ENCODE measurements at places on chromosomes 6 and 20.
A peak's percentile ranks its signal among the peaks of the same experiment; 100 is the strongest.

- no peak for DNase-seq
These were observed 29.5 kb upstream of the ZNF217 start for GRCh38 chr20:53623134-53623453.

- no peak for DNase-seq
These were observed 52.1 kb downstream of the TENT5A start for GRCh38 chr6:81700414-81700813.

GRCh38 chr6:93323630-93324029 lies 95.7 kb downstream of the EPHA7 start:
- DNase-seq: no peak

- peak; percentile 70 for DNase-seq
These were observed 185.8 kb upstream of the TENT5A start for GRCh38 chr6:81938014-81938856.

DNA sequence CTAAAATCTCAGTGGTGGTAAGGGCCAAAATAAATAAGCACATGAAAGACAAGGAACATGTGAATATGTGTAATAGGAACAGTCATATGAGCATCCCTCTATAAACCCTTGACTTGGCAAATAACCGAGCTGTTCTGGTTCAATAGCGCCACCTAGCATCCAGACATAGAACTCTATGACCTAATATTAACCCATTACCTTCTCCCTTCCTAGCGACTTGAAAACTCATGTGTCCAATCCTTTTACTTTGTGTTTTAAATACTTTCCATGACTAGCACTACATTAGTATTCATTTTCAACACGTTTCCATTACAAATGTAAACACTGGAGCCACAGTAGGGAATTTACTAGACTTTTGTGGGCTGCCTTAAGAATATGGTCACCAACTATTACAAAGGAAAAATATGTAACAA lies 279.7 kb downstream of the UST start:
- DNase-seq: no peak

DNA sequence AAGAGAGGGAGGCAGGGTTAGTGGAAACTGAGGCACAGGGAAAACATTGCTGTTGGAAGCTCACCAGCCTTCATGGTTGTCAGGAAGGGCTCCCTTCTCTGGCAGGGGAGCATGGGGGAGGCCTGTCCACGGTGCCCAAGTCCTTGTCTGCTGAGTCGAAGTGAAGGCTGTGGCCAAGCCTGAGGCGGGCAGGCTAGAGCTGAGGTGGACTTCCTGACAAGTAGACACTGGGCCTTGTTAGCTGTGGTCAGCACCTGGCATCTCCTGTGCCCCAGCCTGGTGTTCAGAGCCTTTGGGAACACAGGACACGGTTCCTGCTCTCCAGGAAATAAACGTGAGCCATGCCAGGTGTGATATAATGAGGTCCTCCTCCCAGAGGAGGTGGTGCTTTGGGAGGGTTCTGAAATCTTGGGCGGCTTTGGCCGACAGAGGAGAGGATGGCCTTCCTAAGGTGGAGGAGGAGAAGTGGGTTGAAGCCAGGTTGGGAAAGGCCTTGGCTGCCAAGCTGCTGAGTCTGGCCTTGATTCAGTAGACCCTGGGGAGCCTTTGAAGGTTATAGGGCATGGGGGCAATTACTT lies 138.4 kb upstream of the RNF24 start:
- no peak for DNase-seq

- DNase-seq: no peak
These were observed 268.8 kb downstream of the TMEM242 start for GRCh38 chr6:157054531-157054979.

DNA sequence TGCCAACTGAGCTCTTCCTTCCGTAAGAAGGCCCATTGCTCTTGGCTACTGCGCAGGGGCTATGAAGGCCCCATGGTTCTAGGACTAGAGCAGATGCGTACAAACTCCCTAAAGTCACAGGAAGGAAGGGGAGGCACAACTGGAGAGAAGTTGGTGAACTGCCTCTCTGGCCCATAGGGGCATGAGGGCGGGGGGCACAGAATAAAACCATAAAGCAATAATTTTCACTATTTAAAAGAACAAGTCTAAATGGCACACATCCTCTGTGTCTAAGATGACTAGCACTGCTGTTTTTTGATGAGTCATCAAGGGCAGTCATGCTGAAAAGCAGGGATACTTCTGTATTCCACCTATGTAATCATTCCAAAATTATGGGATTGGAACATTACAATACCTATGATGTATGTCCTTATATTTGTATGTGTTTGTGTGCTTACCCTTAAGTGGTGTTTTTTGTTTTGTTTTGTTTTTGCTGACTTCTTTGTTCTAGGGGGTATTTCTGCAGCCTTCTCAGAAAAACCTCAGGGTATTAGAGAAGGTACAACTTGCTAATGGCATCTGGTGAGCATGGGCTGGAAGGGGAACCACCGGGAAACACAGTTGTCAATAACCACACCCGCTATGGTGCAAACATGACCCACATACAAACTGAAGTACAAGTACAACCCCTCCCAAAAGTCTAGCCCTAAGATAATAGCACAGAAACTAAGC lies 36.9 kb downstream of the B4GALT5 start:
- peak; percentile 53 for DNase-seq

DNA sequence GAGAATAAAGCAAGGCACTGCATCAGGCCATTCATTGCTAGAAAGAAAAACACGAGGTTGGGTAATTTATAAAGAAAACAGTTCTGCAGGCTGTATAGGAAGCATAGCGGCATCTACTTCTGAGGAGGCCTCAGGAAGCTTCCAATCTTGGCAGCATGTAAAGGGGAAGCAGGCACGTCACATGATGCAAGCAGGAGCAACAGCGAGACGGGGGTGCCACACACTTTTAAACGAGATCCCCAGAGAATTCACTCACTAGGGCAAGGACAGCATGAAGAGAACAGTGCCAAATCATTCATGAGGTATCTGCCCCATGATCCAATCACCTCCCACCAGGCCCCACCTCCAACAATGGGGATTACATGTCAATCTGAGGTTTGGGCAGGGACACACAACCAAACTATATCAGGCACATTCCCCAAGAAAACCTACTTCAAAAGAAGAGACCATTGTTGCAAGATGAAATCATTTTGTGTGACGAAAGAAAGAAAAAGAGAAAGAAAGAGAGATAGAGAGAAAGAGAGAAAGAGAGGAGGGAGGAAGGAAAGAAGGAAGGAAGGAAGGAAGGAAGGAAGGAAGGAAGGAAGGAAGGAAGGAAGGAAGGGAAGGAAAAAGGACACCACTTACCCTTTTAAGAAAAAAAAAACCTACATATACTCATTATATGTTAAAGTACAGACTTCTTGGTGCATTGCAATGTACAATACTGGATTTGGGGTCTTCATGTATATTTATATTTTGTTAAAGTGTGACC lies 95.9 kb upstream of the PLEKHG1 start:
- no peak for DNase-seq

- DNase-seq: no peak
These were observed 1.5 kb upstream of the CPNE5 start for GRCh38 chr6:36840432-36841403.

DNA sequence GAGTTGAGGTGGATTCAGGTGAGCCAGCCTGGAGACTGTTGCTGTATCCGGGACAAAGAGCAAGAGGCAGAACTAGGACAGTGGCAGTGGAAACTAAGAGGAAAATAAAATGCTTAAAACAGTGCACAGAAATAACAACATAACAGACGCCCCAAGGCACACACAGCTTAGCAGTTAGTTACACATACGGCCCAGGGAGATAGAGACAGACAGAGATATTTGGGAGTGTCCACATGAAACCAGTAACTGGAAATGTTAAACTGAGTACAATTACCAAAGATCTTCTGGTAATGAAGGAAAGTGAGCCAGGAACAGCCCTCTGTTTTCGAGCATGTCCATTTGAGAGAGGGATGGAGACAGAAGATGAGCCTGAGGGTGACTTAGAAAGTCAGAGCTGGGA lies 237.5 kb upstream of the QKI start:
- DNase-seq: no peak

GRCh38 chr20:53900380-53900999 lies 169.9 kb downstream of the BCAS1 start:
- DNase-seq: peak; percentile 26

- DNase-seq: no peak
These were observed 639 bp upstream of the ZNF335 start for GRCh38 chr20:45972500-45973183.

GRCh38 chr20:5002077-5002413 lies 735 bp upstream of the SLC23A2 start:
- DNase-seq: no peak

GRCh38 chr6:85537055-85537494 lies 56.6 kb downstream of the SNX14 start:
- no peak for DNase-seq

GRCh38 chr6:161038229-161039031 lies 46.9 kb downstream of the MAP3K4 start:
- peak; percentile 42 for DNase-seq

DNA sequence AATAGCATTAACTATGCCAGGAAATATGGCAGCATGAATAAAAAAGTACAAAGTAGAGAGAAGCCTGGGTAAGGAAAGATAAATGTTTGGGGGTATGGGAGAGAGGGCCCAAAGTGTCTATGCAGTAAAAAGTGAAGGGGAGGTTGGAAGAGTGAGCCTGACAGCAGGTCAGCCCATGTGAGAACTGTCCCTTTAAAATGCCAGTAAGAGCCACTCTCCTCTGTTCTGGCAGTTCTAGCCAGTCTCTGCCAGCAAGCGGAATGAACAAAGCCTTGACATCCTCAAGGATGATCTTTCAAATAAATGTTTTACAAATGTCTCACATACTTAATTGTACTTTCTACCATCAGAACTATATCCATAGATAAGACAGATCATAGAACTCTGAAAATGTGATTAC lies 164.5 kb downstream of the DST start:
- no peak for DNase-seq

DNA sequence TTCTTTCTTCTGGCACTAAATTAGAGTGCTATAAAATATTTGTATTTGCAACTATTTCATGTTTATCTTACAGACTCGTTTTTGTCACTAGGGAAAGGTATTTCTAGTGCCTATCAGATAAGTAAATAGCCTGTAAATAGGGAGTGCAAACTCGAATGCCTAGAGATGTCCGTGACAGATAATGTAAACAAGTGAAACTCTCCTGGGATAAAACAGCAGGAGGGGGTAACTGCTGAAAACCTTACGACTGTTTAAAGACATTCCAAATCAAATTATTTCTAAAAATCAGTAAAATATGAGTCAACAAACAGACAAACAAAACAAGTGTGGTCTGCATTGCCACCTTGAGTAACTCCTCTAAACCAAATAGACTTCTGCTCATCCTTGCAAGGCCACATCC lies 932.1 kb downstream of the EYS start:
- no peak for DNase-seq

GRCh38 chr20:48789781-48790472 lies 37.9 kb downstream of the PREX1 start:
- no peak for DNase-seq

DNA sequence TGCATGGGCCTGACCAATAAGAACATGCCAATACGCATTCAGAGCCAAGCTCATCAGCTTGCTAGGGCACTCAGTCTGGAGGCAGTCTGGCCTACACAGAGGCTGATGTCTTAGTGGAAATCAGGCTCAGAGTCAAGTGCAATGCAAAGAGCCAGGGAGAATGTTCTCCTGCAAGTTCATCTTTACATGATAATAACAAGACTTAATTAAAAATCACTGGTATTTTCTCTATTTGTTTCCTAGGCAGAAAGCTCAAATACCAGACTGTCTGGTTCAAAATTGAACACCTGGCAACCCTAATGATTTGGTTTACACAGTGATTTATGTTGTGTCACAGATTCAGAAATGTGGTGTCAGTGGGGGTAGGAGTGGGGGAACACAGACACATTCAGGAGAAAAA lies 689.3 kb upstream of the FLRT3 start:
- DNase-seq: no peak

DNA sequence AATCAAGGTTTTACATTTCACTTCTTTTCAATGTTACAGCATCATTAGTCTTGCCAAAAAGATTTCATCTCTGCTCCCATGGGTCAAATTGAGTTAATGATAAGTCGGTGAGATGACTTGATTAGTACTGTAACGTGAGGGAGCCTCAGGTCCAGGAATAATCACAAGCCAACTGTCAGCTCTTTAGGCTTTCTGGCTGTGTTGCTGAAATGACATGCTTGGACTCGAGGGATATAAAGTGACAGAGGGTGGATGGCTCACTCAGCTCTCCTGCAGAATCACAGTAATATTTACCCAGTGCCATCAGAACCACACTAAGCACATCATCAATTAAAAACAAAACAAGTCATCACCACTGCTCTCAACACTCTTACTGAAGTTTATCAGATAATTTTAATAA lies 196.2 kb upstream of the THEMIS start:
- DNase-seq: no peak

DNA sequence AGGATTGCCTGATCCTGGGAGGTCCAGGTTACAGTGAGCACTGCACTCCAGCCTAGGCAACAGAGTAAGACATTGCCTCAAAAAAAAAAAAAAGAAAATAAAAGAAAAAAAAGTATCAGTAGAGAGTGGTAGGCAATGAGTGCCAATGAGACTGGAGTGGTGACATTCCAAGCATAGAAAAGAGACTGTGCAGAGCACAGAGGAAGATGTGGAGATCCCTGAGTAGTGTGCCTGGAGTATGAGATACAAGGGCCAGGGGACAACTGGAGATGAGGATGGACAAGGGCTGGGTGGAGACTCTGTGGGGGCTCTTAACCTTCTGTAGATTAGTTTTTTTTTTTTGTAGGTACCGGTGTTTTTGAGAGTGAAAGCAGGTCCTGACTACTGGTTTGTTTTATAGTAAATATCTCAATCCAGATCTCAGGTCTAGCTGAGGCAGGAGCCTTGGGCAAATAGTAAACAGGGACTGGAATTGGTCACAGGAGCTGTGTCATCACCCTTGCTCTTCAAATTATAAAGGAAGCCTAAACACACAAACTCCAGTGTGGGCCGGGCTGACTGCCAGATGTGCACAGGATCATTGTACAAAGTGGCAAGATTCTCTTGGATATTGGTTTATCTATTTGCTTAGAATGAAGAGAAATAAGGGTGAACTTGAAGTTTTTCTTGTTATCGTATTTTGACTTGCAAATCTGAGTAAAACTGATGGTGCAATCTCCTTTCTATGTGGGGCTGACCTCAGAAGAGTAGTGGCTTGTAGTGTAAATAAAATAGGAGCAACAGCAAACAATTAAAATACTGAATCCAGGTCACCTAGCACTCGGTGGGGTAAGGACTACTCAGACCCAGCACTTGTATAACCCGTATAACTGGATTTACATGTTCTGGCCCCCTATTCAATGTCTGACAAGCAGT lies 144.9 kb downstream of the SOX4 start:
- DNase-seq: peak; percentile 36

- DNase-seq: no peak
These were observed 4.0 kb upstream of the CDH22 start for GRCh38 chr20:46312075-46312944.

GRCh38 chr20:9141070-9141469 lies 72.2 kb downstream of the PLCB4 start:
- DNase-seq: no peak

- no peak for DNase-seq
These were observed 1.1 kb downstream of the SPTLC3 start for GRCh38 chr20:13009682-13010406.

DNA sequence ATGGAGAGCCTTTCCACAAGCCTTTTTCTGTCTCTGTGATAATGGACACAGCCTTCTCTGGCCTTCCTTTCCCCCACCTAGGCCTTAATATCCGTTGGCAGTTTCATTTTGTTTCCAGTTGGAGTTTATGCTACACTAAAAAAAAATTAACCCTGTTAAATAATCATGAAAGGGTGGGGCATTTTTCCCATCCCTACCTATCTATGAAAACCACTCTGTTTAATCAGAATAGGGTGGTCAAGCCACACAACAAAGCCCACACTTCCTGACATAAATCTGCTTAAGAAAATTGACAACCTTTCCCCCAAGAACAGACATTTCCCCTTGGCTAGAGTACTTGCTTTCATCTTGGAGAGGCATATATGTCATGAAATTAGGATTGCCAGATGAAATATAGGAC lies 14.2 kb downstream of the TXLNB start:
- DNase-seq: no peak
